ENCODE measurements at places on chromosomes 4 and X.

GRCh38 chr4:48139691-48140090, 5.6 kb upstream of the TXK start:
- DNase-seq, result no peak

- no peak for DNase-seq
Observed at GRCh38 chrX:72141372-72142004, 9.8 kb upstream of the RTL5 start.

GRCh38 chr4:168540503-168541265, 43.8 kb downstream of the PALLD start:
- DNase-seq, result no peak

GRCh38 chrX:70577442-70577841, 132.8 kb downstream of the DLG3 start:
- no peak for DNase-seq

GRCh38 chrX:15675490-15675921, 10.9 kb upstream of the CLTRN start:
- DNase-seq, result peak; percentile 74

DNA sequence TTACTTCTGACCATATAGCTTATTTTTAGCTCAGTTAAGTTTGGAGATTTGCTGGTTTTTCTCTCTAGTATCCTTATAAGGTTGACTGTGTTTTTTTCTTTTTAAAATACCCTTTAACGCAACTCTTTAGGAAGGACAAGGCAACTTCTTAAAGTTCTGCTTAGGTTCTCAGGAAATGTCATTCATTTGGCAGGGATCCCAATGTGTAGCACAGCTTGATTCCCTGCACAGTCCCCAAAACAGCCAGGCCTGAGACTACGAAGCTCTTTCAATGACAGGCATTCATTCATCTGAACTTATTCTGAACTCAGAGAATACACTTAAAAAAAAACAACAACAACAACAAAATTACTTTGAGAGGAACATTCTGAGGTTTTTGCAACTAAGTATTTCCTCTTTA, 1765.8 kb downstream of the PCDH7 start:
- no peak for DNase-seq

DNA sequence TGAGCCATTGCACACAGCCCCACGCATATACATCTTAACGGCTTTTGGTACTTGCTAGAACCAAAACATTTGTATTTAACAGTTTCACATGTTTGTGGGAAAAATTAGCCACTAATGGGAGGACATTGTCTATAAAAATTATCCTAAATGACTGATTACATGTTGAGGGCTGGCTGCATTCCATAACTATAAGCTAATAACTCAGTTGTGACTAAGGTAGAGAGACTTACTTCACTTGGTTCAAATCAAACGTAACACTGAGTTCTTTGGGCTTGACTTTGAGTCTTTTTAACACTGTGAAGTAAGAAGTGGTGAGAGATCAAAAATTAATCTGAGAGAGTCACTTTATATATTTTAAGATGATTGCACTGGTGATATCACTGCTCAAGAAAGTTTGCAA, 47.9 kb upstream of the PGRMC2 start:
- no peak for DNase-seq

- no peak for DNase-seq
Observed at GRCh38 chr4:42632653-42633382, 24.1 kb downstream of the ATP8A1 start.

- DNase-seq, result no peak
Observed at GRCh38 chr4:20251031-20251795, 492 bp upstream of the SLIT2 start.

DNA sequence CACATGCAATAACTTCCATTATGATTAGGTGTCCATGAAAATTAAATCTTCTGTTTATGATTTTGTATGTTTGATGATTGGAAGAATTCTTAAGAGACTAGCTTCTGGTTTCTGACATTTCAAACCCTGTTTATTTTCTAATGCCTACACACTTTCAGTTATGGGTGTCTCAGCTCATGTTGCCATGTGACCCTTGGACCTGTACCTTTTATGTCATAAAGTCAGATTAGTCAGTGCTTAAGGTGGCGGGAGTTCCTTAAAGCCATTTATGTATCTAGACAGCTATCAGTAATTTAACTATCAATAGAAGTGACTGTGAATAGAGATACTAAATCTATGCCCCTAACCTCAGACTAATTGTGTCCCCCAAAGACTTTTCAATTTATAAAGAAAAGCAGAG, 155.6 kb downstream of the GBA3 start:
- no peak for DNase-seq

- no peak for DNase-seq
Observed at GRCh38 chrX:45372151-45372550, 171.5 kb upstream of the DIPK2B start.

DNA sequence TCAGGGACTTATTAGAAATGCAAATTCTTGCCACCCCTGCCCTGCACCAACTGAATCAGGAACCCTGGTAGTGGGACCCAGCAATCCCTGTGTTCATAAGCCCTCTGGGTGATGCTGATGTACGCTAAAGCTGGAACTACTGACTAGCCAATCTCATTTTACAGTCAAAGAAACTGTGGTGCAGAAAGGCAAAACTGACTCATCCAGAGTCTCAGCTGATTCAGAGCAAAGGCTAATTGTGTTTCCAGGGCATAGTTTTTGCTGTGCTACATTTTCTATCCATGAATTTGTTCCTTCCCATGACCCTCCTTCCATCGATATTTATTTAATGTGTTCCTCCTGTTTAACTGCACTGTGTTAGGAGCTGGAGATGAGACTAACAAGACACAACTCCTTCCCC, 207.5 kb downstream of the REPS2 start:
- DNase-seq, result no peak

GRCh38 chrX:109785053-109785452, 52.0 kb upstream of the ACSL4 start:
- no peak for DNase-seq

GRCh38 chr4:11604821-11605220, 176.1 kb upstream of the HS3ST1 start:
- no peak for DNase-seq

- no peak for DNase-seq
Observed at GRCh38 chrX:31366041-31366440, 294.2 kb upstream of the FTHL17 start.

GRCh38 chrX:12921886-12922598, 15.6 kb downstream of the TLR8 start:
- no peak for DNase-seq

DNA sequence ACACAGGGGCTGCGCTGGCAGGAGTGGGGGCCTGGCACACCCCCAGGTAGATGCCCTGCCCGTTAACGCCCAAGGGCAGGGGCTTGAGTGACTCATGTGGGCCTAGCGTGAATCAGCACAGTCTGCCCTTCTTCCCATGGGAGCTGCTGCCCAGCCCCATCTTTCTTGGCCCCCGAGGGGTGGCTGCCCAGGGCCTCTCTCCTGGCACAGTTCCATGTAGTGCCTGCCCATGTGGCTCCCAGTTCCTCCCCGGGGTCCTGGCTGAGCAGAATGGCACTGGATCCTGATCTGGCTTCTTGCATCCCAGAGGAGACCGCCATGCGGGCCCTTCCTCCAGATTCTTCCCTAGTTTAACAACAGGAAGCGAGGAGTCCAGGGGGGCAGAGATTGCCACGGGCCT, 2.1 kb upstream of the AVPR2 start:
- DNase-seq, result no peak

DNA sequence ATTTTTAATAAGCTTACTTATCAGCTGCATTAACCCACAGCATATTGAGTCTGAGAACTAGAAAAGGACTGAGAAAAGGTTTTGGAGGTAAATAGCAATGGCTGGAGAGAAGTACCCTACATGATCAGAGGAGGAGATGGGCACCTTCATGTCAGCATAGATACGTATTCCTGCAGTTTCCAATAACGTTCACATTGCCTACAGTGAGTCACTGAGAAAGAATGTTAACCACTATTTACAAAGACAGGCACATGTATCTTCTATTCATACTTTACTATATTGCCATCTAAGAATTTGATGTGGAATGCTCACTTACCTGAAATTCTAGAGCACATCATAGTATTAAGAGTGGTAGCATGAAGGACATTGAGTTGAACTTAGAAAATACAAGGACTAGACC, 92.5 kb downstream of the TLL1 start:
- DNase-seq, result no peak

- DNase-seq, result no peak
Observed at GRCh38 chrX:22063284-22063683, 31.2 kb downstream of the PHEX start.

GRCh38 chr4:10035130-10035529, 13.8 kb upstream of the SLC2A9 start:
- DNase-seq, result no peak

DNA sequence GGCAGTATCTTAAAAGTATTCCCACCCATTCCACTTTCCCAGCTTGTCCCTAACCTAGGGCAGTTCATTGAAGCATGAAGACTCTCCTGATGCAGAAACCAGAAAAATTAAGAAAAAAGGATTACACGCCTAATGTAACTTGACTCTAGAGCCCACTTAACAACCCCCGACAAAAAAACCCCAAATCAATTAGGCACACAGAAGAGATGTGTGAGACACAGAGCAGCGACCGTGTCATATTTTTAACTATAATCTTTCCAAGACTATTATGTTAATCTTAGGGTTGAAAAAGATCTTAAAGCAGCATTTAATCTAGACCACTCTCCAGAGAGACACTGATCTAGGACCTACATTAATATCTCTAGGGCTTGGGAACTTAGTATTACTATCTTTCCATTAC, 1.3 kb downstream of the YTHDC1 start:
- DNase-seq, result no peak

- no peak for DNase-seq
Observed at GRCh38 chr4:93199492-93199891, 629.1 kb upstream of the ATOH1 start.

DNA sequence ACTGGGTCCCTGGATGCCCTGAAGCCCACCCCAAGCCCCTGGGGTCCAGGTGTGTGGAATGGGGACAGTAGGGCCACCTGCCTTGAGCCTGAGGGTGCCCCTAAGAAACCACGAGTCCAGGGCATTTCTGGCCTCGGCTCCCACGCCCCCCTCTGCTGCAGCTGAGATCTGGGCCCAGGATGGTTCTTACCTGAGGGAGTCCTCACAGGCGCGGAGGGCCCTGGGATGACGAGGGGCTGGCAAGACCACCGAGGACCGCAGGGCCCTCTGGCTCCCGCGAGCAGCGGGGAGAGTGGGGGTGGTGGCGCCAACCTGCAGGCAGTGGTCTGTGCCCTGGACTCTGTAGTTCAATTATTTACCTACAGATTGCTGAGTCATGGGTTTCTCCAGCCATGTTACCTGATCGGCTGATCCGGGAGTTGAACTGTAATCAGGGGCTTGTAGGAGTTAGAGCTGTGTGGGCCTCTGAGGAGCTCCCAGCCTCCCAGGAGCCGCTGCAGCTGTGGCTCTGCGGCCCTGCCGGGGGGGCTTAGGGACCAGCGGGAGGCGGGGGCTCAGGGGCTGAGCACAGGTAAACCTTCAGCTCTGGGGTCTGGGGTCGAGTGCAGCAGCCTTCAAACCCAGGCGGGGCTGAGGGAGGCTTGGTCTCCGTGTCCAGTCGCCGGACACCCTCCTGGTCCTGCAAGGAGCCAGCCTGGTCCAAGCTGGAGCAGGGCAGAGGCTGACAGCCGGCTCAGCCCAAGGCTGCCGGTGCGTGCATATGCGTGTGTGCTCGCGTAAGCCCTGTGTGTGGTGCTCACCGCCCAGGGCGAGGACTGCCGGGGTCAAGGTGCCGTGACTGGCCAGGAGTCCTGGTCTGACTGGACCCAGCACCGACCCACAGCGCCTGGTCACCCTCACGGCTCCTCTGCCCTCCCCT, at the start of gene SLC26A1:
SLC26A1 (minus strand) TSS at position 294 of the 919 bp plus-strand sequence. CDS start 1,701 bp downstream, outside the sequence.
- no peak for DNase-seq

GRCh38 chr4:8901335-8901734, 29.7 kb upstream of the HMX1 start:
- DNase-seq, result no peak

DNA sequence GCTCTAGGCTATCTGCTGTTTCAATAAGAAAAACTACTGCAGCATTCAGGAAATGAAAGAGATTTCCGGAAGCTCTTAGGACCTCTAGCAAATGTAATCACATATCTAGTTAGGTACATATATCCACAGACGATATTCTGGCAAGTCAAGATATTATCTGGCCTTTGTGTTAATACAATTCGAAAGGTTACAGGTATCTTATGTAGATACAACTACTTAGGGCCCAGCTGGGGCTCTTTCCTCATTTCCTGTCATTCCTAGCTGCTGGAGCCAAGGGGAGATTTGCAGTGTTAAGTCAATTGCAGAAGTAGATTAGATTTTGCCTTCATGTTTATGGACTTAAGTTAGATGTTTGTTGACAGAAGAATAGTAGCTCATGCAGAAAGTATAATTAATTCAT, 299.5 kb downstream of the ARHGAP24 start:
- DNase-seq, result no peak

- no peak for DNase-seq
Observed at GRCh38 chrX:118548841-118549240, 53.2 kb downstream of the DOCK11 start.

DNA sequence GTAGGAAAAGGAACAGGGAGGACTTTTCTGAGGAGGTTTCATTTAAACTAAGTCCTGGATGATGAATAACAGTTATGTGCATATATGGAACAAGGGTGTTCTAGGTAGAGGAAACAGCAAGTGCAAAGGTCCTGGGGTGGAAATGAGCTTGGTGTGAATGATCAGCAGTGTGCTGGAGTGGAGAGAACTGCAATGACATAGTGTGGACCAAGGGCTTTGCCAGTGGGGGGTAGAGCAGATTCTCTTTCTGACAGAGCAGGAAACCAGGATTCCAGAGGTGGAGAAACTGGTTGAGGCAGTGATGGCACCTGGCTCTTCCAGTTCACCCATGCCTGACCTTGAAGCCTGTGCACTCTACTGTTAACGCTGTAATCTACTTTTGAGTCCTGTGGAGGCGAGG, 1.7 kb downstream of the PPP1R3F start:
- DNase-seq, result no peak

GRCh38 chrX:155055494-155055893, 15.4 kb downstream of the CMC4 start:
- no peak for DNase-seq

DNA sequence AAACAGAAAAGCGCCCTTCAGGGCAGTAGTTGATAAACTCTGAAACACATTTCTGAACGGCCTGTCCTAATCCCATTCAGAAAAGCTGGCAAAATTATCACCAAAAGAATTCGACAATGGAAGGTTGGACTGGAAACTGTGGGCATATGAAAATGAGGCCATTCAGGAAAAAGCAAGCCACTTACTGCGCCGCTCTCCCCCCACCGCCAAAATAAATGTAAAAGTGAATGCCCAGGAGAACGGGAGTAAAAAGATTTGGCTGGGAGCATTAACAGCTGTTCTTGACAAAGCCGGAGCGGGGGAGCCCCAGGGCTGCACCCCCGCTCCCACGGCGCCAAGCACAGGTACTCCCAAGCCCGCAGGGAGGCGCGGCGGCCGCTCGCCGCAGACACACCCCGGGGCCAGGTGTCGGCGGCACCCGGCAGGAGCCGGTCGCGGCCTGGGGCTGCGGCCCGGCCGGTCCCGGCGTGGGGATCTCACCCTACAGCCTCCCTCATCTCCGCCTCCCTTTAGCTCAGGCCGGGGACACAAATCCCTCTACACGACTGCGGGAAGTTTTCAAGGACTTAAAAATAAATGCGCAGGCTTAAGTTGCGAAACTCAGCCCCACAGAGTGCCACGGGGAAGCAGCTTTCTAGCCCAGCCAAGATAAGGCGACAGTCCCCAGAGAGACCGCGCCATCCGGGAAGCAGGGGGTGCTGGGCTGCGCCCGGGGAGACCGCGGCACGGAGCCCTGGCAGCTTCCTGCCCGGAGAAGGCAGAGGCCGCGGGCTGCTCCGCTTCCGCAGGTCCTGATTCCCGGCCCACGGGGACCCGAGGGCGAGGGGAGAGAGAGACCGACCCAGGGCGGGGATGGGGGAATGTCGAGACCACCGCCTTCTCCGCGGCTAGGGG, 593 bp downstream of the SH3RF1 start:
- DNase-seq, result no peak

All from activated CD8-positive, alpha-beta memory T cell treated with anti-CD3 and anti-CD28 coated beads for 4 hours (primary cell).